NCI-H1436 treated with DMSO at 0.1 percent for 48 hours (cell line): ENCODE measurements at places on chromosomes 1 and 21.

DNA sequence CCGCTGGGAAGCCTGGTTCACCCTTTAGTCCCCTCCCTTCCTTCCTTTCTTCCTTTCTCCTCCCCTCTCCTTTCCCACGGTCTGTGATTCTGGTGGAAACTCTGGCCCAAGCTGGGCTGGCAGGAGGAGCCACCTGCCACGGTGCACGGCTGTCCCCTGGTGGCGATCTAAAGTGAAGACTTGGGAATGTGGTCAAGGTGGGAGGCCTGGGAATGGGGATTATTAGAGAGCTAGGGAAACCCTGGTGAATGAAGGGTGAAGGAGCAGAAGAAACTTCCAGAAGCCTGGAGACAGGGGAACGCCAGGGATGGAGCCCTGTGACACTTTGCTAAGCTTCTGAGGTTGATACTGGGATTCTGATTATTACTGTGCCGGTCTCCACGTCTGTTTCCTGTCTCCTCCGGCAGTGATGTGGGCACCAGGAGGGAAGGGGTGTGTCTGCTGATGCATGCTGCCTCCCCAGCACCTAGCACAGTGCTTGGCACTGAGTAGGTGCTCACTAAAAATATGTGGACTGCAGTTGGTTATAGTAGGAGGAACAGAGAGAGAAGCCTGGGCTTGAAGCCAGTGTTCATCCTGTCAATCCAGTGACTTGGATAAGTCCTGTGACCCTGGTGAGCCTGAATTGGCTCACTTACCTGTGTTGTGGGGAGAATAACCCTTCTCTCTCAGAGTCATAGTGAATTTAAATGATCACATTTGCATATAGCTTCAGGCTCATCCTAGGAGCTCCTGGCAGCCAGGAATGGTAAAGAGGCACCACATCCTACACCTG is 71.2 kb upstream of the NBPF3 start:
- no peak for DNase-seq

DNA sequence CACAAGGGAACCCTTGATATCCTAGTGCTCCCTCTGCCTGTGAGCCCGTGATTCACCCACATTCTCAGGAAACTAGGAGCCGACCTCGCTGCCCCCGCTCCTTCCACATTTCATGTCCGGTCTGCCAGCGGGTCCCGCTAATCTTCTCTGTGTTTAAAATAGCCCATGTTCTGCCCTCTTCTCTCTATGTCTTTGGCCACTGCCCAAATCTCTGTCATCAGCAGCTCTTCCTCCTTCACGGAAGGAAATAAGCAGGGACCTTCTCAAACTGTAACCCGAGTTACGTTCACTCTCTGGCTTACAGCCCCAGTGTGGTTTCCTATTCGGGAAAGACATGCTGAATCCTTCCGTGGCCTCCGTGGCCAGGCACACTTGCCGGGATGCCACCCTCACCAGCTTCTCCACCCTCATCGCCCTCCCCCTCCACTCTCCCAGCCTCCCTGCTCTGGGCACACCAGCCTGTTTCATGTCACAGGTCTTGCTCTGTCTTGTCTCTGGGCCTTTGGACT is 21.1 kb upstream of the UBXN10 start:
- DNase-seq: no peak

DNA sequence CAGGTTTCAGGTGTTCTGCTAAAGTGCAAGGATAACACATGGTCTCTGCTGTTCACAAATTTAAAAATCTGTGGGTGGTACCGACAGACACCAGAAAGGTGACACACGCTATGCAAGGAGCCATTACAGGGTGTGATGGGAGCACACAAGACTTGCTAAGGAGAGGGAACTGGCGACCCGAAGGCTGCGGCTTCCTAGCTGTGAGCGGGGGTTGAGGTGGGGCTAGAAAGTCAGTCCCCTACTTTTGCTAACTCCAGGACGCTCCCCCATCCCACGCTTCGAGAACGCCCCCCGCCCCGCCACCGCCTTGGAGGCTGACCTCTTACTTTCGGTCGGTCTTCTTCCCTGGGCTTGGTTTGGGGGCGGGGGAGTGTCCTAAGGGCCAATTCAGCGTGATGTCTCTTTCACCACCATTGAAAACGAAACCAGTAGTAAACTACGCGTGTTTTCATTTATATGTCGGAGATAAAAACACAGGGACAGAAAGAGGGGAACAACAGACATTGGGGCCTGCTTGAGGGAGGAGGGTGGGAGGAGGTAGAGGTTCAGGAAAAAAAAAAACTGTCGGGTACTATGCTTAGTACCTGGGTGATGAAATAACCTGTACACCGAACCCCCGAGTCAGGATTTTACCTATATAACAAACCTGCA is 1.1 kb downstream of the CKS1B start:
- no peak for DNase-seq

GRCh38 chr1:13588946-13589796 is 5.5 kb downstream of the PDPN start:
- no peak for DNase-seq

GRCh38 chr1:82646336-82646735 is 845.6 kb downstream of the ADGRL2 start:
- no peak for DNase-seq

DNA sequence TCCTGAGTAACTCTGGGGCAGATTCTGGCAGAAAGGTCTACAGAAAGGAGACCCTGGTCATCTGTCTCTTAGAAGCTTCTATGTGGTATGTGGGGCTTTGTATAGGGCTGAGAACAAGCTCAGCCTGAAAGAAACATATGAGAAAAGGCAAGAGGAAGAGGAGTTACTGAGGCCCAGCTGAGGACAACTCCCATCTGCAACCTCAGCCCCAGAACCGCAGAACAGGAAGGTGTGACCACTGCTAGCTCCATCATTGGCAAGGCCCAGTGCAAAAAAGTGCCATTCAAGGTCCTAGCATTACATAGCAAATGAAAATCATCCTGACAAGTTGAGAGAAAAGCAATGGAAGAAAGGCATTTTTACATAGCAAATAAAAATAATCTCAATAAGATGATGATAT is 503.8 kb downstream of the NPHP4 start:
- DNase-seq: no peak

- DNase-seq: no peak
Measured at GRCh38 chr1:226534098-226534497, 14.5 kb upstream of the STUM start.

- DNase-seq: no peak
Measured at GRCh38 chr1:201966171-201966570, 10.9 kb downstream of the TIMM17A start.

DNA sequence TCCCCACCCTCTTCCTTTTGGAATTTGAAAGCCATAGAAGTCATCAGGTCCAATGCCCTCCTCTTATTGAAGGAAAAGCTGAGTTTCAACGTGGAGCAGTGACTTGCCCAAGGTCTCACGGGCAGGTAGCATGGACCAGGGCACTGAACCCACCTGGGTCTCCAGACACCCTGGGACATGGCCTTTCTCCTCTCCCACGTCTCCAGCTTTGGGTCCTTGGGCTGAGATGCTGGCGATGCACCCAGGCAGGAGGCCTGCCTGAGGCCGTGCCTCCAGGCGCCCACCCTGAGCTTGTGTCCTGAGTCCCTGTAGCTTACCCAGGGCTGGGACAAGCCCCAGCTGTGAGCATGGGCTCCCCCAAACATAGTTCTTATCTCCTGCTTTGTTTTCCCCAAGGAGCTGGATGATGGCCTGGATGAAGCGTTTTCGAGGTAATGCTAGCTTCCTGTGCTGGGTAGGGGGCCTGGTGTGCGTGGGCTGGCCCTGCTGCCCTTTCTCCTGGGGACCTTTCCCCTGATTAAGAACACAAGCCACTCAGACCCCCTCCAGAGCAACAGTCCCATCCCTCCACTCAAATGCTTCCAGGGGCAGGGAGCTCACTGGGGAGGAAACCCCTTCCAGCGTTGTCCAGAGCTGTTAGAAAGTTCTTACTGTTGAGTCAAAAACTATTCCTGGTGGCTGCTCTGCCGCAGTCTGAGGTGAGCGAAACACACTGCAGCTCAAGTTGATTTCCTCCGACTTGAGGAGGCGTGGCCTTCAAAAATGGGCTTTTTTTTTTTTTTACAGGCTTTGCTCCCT is 21.6 kb downstream of the LDLRAP1 start:
- no peak for DNase-seq

- peak; percentile 57 for DNase-seq
Measured at GRCh38 chr1:154627257-154628120, 19.5 kb upstream of the ADAR start.

GRCh38 chr1:61076728-61077675 is 5.4 kb upstream of the NFIA start:
- DNase-seq: peak; percentile 88

DNA sequence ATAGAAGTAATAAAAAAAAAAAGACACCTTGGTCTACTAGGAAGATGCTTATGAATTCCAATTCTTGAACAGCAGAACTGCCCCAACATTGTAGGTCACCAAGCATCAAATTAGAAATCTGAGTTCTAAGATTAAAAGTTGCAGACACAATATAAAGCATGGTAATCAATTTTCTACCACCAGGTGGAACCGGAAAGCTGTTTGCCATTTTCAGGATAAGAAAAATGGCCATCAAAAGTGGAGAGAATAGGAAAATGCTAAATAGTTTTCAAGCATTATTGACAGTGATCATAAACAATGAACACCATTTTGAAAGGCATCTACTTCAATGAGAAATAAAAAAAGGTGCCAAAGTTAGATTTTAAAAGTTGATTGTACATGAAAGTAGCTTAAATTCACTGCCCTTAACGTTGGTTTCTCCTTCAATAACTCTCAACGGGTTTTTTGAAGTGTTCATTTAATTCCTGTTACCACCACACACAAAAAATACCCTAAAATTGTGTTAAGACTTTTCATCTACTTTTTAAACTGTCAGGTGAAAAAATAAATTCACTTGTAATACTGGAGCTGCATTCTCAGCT is 252.9 kb downstream of the KCNT2 start:
- DNase-seq: no peak

DNA sequence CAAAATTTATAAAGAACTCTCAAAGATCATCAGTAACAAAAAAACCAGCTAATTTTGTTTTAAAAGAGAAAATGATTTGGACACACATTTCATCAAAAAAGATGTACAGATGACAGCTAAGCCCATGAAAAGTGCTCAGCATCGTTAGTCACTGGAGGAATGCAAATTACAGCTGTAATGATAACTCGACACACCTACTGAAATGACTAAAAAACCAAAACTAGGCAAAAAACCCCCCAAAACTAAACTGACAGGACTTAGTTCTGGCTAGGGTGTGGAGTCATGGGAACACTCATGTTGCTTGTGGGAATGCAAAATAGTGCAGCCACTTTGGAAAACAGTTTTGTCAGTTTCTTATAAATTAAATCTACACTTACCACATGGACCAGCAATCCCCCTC is 59.5 kb downstream of the CNIH3 start:
- no peak for DNase-seq

DNA sequence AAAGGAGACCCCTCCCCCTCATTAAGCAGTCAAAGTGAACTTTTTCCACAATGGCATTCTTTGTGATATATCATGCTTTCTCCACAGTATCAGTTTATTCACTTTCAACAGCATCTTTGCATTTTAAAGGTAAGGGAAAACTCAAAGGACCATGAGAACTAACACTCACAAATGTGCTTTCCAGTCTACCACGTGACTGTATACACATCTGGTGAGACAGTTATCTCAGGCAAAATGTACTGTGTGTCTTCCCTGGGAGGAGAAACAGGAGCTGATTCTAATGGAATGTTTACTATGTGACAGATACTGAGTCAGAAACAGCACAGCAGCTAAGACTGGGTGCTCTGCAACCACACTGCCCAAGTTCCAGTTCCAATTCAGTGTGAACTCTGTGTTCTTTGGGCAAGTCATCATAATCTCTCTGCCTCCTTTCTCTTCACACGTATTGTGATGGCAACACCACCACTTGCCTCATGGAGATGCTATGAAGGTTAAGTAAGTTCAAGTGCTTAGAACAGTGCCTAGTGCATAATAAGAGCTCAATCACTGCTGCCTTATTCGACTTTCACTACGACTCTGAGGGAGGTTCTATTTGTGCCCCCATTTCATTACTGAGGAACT is 79.0 kb downstream of the SLC45A1 start:
- DNase-seq: no peak

DNA sequence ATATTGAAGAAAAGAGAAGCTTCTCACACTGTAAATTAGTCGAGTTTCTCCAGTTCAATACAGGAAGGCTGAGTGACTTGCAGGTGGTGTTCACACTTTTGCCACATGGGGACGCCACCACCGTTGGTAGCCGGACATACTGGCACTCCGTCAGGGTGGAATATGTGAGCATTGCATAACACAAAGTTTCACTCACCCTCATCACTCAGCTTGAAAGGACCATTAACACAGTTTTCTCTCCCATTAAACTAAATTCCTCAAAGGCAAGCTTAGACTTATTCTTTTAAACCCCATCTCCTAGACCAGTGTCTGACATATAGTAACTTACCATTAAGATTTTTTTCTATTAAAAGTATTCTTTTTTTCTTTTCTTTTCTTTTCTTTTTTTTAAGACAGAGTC is 105.3 kb upstream of the SERBP1 start:
- DNase-seq: no peak

DNA sequence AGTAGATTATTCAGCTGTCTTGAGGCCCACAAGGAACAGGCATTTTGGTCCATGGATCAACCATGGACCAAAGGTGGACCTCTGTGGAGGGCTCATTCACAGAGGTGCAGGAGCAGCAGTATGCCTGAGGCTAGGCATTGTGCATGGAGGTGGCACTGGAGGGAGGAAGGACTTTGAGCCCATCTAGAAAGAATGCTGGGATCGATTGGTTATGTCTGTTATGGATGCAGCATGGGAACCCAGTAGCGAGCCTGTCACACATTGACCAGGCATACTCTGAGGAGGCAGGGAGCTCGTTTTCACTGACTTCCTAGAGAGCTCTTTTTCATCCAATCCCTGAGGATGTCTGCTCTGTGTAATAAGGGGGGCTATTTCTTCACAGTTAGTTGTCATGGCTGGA is 75.5 kb downstream of the KCNN3 start:
- DNase-seq: no peak

- DNase-seq: no peak
Measured at GRCh38 chr1:207519505-207520399, 23.8 kb downstream of the CR1 start.

DNA sequence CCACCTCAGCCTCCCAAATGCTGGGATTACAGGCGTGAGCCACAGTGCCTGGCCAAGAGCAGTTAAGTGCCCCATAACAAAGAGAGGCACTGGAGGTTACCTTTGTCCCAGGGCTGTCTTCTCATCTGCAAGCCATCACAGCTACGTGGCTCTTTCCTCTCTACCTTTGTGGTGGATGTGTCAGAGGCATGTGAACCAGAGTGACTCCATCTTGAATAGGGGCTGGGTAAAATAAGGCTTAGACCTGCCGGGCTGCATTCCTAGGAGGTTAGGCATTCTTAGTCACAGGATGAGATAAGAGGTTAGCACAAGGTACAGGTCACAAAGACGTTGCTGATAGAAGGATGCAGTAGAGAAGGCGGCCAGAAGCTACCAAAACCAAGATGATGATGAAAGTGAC is 59.4 kb upstream of the POU2F1 start:
- no peak for DNase-seq
